ENCODE measurements at places on chromosomes 1 and 21. TPM values are rescaled to one million over a fixed set of nuclear protein-coding genes. Genes with fewer than 3 reads are reported as not detected.

Gene SYT6
- under 0.01 TPM for total RNA-seq

Gene VAV3
- 11.0 TPM for total RNA-seq

Gene CAMSAP2
- total RNA-seq, result 23.0 TPM

Gene CAPN8
- total RNA-seq, result 1.0 TPM

Gene OR2L8
- total RNA-seq, result not detected

Gene PLA2G2F
- not detected for total RNA-seq

Gene FAM43B
- total RNA-seq, result 0.52 TPM

Gene CELA2B
- 1.6 TPM for total RNA-seq

Gene RPTN
- total RNA-seq, result not detected

Gene ZYG11A
- not detected for total RNA-seq

Gene BRDT
- total RNA-seq, result not detected

Gene TNFSF4
- total RNA-seq, result 2.6 TPM

Gene MAB21L3
- total RNA-seq, result not detected

Gene C1orf146
- total RNA-seq, result not detected

Gene KRTAP15-1
- not detected for total RNA-seq

Gene TRPM2
- total RNA-seq, result 1.6 TPM

Gene XPR1
- total RNA-seq, result 13.0 TPM

Gene CCDC181
- total RNA-seq, result 0.52 TPM

Gene SLC16A1
- 40.2 TPM for total RNA-seq

Gene MMP23B
- 17.2 TPM for total RNA-seq

Gene VHLL
- not detected for total RNA-seq

Gene ABCG1
- 20.4 TPM for total RNA-seq

Gene ACTL8
- total RNA-seq, result not detected

Gene ANKRD34A
- total RNA-seq, result under 0.01 TPM

Gene HSD3B2
- not detected for total RNA-seq

Measured in skeletal muscle tissue (tissue), 5 donors.